Activated CD4-positive, alpha-beta T cell treated with anti-CD3 and anti-CD28 coated beads, Interleukin-2, amount 50 U/mL, for 16 hours (primary cell): ENCODE measurements at places on chromosomes 5 and 9.

GRCh38 chr5:103849934-103850333 lies 287.3 kb upstream of the NUDT12 start:
- DNase-seq = peak; percentile 2

- no peak for DNase-seq
These were observed 11.0 kb downstream of the LHX3 start for GRCh38 chr9:136193891-136194279.

DNA sequence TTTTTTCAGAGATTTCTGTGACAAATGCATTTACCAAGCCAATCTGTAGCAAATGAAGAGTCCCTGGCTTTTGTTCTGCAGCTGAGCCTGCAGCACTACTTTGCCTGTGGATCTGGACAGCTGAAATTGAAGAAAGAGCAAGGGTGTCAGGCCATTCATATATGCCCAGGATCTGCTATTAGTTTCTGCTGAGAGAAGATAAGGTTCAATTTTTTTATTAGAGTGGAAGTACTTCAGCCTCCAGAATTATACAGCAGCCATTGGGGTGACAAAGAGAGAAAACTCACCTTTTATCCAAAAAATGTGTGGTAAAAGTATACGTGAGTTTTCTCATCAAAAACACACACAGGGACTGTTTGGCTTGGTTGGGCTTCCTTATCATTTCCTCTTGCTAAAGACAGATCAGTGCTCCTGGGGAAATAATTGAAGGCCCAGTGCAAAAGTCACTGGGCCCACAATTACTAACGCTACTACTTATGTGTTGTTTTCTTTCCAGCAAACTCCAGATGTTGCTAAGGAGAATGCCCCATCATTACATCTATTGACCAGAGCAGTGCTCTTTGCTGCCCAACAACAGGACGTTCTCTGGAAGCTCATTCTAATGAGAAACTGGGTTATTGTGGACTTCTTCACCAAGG lies 138.6 kb downstream of the CEMIP2 start:
- DNase-seq = no peak

DNA sequence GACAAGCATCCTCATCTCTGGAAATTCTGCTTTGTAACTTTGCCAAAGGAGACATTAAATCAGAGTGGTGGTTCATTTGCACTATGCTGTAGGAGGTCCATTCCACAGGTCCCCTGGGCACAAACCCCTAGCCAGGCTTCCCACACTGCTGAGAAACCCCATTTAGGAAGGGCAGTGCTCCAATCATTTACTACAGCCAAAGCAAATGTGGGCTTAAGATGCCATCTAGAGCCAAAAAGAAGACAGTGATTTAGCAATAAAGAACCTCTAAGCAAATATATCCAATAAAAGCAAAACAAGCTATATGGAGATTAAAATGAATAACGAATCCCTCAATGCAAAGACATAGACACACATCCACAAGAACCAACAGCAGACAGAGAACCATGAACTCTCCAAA lies 129.0 kb upstream of the ALDH1B1 start:
- DNase-seq = no peak

DNA sequence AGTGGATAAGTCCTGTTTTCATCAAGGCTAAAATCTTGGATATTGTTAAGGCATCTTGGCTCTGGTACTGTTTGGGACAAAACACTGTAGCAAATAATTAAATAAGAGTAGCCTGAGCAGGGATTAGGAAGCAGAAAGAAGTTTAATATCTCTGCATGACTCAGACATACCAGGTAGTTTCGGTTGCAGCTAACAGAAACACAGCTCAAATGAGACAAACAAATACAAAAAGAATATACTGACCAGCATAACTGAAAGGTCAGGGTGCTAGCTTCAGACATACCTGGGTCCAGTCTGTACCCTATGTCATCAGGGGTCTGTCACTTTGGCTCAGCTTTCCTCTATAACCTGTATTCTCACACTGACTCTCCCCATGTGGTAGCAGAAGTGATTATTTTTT lies 156.4 kb upstream of the MAP3K1 start:
- no peak for DNase-seq

GRCh38 chr9:107351382-107352045 lies 68.4 kb downstream of the RAD23B start:
- no peak for DNase-seq

DNA sequence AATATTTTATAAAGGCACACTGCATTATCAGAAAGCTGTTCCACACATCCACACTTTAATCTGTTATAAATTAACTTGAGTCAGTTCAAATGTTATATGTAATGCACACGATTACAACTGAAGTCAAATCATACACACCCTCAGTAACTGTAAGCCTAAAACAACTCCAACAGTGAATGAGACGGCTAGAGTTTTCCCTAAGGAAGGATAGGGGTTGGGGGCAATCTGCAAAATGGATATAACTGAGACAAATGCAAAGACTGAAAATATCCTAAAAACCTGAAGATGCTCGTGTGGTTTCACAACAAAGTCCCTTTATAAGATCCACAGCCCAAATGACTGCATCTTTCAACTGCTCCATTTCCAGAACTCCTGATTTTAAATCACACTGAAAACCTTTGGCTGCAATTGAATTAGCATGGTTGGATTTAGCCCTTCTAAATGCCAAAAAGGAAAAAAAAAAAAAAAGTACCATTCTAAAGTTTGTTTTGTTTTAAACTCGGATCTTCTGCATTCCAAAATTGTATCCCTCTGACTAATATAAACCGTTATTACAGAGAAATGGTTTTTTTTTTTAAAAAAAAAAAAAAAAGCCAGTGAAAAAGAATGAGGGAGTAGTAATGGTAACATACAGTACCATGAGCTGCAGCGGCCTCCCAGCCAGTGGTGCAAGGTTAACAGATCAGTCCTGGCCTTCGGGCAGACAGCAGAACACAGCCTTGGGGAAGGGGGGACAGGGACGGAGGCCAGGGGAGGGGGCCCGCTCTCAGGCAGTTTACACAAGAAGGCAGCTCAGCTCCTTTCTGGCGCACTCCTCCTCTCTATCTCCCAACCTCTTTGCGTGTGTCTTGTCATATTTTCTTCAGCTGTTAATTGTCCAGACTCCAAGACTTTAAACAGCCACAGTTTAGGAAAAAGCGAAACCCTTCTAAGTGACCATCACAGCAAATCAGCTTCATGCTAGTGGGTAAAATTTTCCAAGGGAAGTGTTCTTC lies 166.1 kb downstream of the BNC2 start:
- no peak for DNase-seq

DNA sequence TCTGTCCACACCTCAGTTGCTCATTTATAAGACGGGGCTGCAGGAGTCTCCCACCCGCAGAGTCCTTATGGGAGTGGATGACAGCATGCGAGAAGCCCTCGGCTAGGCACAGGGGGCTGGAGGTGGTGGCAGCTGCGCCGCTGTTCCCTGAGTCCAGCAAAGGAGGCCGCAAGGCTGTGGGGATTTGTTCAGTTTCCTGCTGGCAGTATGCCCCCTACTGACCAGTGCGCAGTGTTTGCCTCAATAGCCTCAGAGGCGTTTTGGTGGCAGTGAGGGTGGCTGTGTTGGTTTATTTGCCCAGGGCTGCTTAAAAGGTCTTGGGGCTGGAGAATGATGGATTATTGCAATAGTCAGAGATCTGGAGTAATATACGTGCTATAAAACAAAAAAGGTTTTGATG lies 176.3 kb upstream of the OTULINL start:
- DNase-seq = no peak

DNA sequence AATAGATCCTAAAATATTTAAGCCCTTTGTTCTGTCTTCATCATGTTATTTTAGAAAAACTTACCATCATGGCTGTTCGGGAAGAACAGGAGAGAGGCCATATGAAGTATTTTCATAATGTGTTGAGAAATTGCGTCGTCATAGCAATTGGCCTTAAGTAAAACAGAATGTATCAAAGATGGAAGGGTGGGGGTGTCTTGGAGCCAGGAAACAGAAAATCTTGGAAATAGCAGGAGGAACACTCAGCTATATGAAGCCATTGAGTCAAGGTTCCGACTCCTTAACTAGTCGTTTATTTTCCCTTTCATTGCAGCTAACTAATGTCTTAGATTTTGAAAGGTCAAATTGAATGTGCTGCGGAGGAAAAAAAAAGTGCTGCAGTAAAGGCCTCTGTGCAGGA lies 1.3 kb downstream of the SPTAN1 start:
- no peak for DNase-seq

- DNase-seq = no peak
These were observed 933 bp upstream of the EGFL7 start for GRCh38 chr9:136661641-136662325.

GRCh38 chr5:123115020-123115419 lies 26.0 kb downstream of the PRDM6 start:
- DNase-seq = no peak

- no peak for DNase-seq
These were observed at the start of gene ACOT12 for GRCh38 chr5:81393783-81394718. Gene ACOT12 (minus strand): TSS chr5:81394134. CDS start chr5:81394114, 20 bp downstream.

DNA sequence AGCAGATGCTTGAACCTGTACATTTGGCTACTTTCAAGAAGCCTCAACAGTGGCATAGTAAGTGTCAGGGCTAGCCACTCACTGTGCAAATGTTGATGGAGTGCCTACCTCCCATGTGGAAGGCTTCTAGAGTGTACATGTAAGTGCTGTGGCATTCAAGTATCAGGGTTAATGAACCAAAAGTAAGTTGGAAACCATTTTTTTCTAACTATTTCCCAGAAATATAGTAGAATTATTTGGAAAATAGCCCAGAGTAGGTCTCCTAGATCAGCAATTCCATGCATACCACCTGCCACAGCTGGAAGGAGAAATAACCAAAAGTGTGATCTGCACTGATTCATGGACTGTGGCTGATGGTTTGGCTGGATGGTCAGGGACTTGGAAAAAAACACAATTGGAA lies 53.3 kb downstream of the FOXD1 start:
- no peak for DNase-seq

GRCh38 chr9:6152788-6153187 lies 62.8 kb upstream of the IL33 start:
- DNase-seq = no peak

DNA sequence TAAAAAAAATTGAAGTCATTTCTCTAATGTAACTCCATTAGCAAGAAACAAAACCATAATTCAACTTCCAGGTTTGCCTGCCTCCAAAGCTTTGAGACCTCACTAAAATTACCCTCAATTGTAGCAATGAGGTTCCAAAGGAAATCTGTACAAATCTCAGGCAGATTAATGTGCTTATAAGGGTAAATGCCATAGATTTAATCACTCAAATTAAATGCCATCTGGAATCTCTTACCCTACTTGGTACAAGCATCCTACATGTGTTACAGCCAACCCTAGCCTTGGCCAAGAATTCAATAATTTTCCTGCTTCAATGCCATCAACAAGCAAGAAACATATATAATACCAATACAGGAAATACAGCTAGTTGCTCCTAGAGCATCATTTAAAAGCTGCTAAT lies 452.8 kb downstream of the RAB3C start:
- DNase-seq = no peak

- DNase-seq = no peak
These were observed 11.2 kb upstream of the NFIB start for GRCh38 chr9:14325147-14325546.

DNA sequence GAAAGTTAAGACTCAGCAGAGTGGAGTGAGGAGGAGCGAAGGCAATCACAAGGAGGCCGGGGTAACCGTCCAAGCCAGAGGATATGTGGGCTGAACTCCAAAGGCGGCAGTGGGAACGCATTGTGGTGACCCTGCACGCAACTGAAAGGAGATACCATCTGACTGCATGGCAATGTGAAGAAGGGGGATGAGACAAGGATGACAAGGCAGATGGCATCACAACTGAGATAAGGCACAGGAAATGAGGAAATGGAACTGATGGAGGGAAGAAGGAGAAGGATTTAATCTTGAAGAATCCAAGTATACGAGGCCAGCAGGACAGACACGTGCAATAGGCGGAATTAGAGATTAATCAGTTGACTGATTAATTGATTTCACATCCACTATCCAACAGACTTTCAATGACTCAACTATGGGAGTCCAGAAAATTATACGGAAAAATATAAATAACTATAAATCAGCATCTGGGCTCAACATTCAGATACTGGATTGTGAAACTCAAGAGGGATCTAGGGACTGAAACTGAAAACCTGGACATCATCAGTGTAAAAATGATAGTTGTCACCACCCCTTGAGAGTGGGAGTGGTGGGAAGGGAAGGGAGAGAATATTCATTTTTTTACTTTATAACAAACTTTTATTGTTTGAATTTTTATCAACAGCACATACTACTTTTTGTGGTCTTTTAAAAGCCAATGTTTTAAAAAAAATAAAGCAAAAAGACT lies 86.1 kb downstream of the ARL15 start:
- DNase-seq = no peak

DNA sequence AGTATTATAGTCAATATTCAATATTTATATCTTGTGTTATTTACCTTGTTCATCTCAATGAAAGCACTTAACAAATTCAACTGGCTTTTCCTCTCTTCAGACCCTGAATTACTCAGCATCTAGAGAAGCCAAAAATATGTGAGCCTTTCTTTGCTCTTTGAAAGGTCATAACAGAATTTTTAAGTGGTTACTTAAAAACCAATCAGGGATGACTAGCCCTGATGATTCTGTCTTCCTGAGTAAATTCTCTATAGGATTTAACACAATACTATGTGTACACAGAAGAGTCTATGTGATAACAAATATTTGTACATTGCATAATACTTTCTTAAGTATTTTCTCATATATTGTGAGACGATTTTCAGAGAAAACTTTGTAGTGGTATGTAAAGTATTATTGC lies 546.3 kb downstream of the MAT2B start:
- DNase-seq = no peak

DNA sequence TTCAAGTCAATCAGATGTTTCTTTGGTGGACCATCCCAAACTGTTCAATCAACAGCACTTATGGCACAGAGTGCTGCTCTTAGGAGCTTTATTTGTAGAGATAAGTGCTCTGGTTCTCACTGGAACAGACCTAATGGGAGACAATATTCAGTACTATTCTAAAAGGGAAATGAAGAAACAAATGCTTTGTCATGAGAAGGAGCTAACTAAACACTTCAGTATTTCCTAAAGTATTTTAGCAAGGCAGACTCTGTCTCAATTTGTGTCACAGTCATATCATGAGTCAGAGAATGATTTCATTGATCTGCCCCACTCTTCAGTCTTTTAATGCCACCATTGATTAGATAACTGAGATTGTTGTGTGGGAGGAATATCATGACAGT lies 175.3 kb downstream of the SLF1 start:
- DNase-seq = peak; percentile 77

DNA sequence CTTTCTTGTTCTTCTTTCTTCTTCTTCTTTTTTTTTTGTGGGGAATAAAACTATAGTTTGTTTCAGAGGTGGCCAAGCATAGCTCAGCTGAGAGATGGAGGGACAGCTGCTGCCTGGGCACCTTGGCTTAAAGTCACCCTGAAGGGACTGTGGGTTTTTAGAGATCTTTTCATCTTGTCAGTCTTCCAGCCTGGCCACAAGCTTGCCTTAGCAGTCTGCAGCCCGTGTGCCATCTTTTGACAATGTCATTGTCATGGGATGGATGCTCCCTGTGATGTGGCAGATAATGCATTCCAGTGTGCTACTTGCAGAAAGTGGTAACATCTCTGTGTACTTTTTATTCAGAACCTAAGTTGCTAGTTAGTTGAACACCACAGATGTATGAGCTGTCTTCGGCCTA lies 280.8 kb downstream of the FANCC start:
- DNase-seq = no peak

GRCh38 chr5:145921211-145921610 lies 15.2 kb upstream of the SH3RF2 start:
- no peak for DNase-seq
